ENCODE measurements at places on chromosomes 4 and X.

DNA sequence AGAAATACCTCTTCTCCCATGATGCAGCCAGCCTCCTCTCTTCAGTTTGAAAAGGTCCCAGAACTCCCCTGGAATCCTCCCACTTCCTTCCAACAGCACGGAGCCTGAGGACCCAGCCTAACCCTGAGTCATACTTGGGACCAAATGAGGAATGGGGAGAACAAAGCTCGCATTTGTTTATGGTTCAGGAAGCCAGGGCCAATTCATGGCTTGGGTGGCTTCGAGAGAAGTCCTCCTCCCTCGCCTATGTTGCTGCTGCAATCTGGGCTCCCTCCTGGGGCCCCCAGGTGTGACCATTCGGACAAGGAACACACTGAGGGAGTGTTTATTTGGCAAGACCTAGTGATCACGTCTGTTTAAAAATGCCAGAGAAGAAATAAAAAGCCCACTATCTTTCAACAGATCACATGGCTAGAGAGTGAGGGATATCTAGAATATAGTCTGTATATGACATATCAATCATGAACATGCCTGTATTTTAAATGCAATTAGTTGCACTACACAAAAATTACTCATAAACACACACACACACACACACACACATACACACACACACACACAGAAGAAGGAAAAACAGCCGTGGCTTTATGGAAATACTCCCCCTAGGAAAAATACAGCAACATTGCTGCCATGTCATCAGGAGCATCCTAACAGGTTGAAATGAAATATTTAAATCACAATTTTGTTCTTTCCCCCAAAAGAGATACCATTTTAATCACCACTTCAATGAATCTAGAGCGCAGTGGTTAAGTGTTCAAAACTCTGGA, 155.7 kb upstream of the MAP3K15 start:
- peak; percentile 45 for DNase-seq

GRCh38 chrX:57121162-57121755, at the start of gene SPIN2B:
Gene SPIN2B (minus strand): TSS chrX:57121548.
- DNase-seq: peak; percentile 91

DNA sequence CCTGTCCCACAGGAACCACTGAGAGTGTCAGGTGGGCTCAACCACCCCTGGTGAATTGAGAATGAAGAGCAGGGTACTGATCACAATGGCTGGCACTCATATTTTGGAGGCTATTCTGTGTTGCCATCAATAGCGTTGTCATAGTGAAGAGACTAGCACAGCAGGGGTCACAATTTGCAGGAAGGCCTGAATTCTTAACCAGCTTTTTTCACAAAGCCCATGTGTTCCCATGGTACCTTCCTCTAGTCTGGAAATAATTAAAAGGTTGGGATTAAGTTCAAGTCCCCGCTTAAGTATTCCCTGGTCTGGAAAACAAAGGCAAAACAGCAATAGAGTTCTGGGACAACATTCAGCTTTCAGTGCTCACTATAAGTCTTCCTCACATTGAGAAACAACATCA, 1051.7 kb downstream of the C4orf33 start:
- DNase-seq: no peak

- no peak for DNase-seq
These were observed 92.4 kb upstream of the SMIM10 start for GRCh38 chrX:134898440-134898839.

- DNase-seq: no peak
These were observed 49.6 kb upstream of the ATXN3L start for GRCh38 chrX:13369256-13370030.

DNA sequence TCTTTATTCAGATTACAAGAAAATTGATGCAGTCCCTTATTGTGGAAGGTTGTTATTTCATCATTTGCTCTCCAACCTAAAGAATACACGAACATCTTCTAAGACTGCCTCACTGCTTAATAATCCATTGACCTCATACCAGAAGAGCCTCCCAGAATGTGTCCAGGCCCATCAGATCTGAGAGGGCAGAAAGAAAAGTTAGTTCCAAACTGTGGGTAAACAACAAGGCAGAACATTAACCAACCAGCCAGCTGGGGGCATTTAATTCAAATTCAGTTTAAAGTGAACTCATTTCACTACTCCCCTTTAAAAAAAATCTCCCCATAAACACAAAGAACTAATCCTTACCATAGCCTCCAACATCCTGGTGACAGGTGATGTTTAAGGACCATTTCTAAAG, 13.8 kb downstream of the GPC4 start:
- no peak for DNase-seq

DNA sequence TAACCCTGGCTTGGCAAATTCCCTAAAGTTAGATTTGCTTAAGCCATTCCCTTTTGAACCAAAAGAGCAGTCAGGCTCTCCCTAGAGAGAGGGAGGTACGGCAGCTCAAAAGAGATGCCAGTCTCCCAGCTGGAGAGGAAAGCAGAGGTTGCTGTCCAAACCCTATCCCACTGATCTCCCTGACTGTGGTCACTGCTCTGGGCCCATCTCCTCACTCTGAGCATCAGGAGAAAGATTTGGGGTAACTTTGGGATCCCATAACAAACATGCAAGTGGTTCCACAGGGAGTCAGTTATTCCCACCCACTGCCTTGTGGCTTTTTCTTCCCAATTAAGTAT, 17.1 kb downstream of the ACSL1 start:
- no peak for DNase-seq

GRCh38 chr4:44927399-44928380, 201.3 kb upstream of the GNPDA2 start:
- DNase-seq: peak; percentile 11

DNA sequence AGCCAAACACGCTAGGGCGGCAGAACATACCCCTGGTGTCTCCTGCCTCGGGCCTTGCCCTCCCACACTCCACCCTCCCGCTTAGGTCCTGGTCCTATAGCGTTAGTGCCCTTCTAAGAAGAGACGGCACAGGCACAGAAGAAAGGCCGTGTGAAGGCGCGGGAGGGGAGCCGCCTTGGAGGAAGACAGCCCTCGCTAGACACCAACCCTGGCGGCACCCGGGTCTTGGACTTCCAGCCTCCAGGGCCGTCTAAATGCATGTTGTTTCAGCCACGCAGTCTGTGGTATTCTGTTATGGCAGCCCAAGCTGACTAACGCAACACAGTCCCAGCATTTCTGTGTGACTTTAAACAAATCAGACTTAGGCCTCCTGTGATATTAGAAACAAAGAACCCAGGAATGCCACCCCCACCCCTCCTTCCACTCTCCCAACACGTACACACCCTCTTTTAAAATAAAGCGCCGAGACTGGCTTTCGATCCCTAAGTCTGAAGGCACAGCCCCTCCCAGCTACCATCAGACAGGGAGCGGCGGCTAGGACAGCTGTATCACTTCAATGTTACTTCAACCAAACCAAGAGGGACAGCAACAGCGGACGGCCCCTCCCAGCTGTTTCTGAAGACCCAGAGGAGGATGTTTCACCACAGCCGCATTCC, 128.0 kb downstream of the AFAP1 start:
- peak; percentile 70 for DNase-seq

DNA sequence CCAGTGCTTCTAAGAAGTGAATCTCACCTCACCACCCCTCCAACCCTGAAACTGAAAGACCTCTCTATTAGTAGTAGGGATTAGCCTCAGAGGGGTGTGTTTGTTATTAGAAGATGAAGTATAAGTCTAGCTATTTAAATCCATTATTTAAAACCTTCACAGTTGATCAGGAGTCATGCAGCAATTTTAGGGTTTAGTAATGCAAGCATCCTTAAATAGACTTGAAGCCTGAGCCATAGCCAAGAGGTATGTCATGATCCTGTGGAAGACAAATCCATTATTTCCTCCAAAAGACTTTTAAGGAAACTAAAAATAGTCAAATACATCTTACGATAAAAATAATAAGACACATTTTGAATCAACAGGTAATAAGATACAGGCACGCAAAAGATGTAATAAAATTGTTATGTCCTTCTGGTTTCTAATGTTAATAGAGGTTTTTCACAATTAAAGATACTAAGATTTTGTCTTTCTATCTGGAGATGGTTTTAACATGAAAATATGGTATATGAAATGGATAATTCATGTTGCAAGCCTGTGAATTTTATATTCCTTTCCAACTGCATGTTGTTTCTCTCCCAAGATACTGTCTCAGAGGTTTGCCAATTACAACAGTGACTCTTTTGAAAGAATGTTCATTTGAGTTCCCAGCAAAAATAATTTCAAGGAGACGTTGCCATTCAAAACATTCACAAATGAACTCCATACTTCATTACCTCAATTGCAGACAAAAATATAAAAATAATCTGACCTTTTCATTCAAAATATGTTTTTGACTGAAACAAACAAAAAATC, 68.0 kb downstream of the LUZP4 start:
- DNase-seq: no peak

GRCh38 chr4:169062897-169063244, 52.8 kb upstream of the CBR4 start:
- no peak for DNase-seq

- DNase-seq: peak; percentile 5
These were observed 493 bp downstream of the TCEAL5 start for GRCh38 chrX:103275947-103276567.

- DNase-seq: peak; percentile 71
These were observed 42.5 kb upstream of the C1GALT1C1 start for GRCh38 chrX:120672389-120672788.

DNA sequence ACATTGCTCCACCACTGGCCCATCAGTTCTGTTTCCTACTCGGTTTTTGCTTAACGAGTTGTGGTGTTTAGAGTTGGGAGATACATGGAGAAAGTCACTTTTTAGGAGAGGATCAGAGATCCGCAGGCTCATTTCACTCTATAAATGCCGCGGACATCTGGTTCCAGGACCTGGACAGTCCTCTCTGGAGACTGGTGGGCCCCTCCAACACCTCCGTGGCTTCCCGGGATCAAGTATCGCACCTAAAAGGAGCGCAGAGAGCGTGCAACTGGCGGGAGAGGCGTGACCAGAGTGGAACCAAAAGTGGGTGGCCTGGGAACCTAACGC, 9.9 kb upstream of the CLTRN start:
- DNase-seq: no peak

GRCh38 chrX:18574591-18574990, 97.3 kb downstream of the RS1 start:
- DNase-seq: peak; percentile 65

- DNase-seq: peak; percentile 57
These were observed 8.3 kb upstream of the BCOR start for GRCh38 chrX:40105835-40106675.

DNA sequence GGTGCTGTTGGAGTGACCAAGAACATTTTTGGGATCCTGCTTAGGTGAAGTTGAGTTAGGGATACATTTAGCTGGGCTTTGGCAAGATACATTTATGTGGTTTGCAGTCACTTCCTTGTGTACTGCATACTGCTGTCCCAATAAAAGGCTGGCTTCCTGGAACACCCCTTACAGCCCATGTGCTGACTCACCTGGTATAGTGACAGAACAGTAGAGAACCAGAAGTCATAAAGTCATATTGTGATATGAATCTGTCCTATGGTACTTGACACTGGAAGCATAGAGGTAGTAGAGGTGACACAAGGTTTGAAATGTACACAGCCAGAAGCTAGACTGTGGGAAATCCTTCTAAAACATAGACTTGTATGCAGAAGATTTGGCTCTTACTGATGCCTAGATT, 55.3 kb upstream of the SLC25A43 start:
- DNase-seq: no peak

DNA sequence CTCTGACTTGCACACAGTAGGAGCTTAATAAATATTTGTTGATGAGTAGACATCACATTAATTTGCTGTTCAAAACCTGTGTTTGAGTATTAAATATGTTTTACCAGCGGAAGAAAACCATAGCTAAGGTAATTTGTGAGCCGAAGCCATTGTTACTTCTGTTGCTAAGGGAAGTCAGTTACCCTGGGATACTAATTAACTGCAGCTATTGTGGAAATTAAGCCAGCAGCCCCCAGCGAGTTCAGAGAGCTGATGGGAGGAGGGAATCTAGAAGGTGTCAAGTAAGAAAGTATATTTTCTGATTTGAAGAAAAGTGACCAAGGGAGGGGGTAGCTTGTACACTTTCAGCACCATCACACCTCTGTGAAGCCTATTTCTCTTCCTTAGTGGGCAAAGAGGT, 76.7 kb upstream of the IGSF1 start:
- no peak for DNase-seq

Measured in AG20443 (cell line).